Ureter (tissue), 1 donor: ENCODE measurements at places on chromosomes 3 and 15. TPM values are rescaled to one million over a fixed set of nuclear protein-coding genes. Genes with fewer than 3 reads are reported as not detected.

- no peak for DNase-seq
These were observed 110.6 kb upstream of the TSPAN3 start for GRCh38 chr15:77181305-77182074.

Gene CIAO2A
- 35.5 TPM for total RNA-seq

- DNase-seq, result peak; percentile 74
These were observed 74.1 kb downstream of the SENP2 start for GRCh38 chr3:185659942-185660921.

DNA sequence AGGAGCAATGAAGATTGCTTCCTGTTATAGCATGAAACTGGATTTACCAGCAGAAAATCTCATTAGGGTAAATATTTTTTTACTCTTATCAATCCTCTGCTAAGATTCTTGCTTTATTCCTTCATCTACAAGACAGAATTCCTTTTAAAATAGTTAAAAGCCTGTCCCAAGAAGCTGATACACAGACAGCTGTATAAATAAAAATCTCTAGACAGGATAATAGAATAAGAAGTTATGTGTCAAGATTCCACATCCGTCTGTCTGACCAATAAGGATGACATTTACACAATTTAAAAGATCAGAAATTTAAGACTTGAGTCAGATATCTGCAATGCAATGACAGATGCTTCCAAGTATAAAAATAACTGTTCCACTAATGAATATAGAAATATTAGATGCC is 57.6 kb downstream of the SSR3 start:
- no peak for DNase-seq

Gene ST3GAL6
- 7.8 TPM for total RNA-seq

DNA sequence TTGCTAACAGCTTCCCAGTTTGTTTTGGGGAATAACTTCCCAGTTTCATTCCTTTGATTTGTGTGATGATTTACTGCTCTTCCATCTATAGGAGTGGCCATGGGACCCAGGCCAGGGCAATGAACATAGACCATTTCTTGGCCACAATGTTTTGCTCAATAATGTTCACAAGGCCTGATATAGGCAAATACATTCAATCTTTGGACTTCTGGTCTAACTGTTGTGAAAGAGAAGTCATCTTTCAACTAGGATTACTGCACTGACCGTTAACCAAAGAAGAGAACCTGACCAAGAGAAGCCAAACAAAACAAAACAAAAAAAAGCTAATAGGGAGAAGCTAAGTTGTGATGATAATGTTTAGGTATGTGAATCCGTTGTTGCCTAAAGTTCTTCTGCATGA is 221.8 kb upstream of the SUCLG2 start:
- no peak for DNase-seq

DNA sequence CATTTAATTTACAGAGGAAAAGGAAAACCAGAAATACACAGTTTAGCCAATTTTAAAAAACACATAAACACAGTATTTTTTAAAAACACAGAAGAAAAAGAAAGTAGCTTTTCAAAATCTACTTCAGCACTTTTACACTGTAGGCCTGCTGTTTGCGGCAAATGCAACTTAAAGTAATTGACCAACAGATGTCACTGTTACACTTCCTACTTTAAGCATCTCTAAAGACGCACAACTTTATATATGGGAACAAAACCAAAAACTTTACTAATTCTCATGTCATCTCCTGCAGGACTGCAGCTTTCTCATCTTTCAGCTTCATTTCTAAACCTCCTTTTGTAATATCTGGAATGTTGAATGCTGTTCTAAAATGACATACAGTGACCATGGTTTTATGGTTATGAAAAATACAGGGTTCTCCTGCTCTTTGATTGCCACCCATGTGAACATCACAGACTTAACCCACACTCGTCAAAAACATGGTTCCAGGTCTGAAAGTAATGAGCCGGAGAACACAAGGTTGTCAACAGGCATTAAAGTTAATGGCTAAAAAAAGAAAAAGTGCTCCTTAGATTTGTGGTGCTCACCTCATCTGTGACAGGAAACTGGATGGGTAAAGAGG is 107.9 kb downstream of the FMN1 start:
- no peak for DNase-seq

DNA sequence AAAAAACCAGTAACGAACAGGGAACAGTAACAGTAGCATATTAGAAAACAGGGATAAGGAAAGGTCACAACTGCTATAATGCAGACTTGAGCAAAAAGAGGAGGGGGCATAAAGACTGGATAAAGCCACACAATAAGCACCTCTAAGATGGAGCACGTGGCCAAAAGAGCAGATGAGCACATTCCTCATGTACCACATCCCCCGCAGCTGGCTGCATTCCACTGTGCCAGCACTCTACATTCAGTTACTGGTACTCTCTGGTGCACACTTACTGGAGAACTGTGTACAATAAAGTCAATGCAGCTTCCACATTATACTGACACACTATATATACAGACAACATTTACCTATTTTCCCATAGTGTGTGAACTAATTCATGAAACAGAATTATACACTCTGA is 64.7 kb downstream of the UBE3A start:
- no peak for DNase-seq

DNA sequence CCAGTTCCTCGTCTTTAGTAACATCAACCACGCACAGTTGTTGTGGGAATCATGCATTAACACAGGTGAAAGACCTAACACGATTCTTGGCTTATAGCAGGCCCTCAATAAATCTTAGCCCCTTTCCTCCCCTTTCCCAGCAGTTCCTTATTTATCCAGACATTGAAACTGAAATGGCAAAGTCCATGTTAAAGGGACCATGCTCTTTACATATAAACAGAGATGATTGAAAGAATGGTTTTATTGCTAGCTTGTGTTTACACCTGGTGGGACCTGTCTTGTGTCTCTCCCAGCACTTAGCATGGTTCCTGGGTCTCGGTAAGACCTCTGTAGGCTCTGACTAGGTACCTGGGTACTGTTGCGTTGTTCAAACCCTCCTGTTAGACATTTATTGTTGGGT is 251.8 kb downstream of the LRTM1 start:
- no peak for DNase-seq

Gene HEG1
- 78.3 TPM for total RNA-seq

GRCh38 chr3:166734734-166735133 is 645.4 kb downstream of the ZBBX start:
- DNase-seq, result no peak

DNA sequence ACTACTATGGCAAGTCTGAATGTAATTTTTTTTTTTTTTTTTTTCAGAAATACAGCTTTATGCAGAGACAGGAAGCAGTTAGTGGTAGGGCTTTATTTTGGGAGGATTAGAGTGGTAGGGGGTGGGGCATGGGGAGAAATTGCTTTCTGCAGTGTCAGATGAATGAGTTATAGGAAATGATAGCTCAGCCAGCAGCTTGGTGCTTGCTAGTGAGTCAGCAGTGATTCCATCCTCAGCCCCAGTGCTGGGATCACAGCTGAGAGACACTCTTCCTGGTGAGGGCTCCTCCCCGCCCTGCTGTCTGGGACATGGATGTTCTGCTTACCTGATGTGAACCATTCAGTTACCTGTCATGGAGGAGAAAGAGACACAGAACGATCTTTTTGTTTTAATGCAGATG is 39.6 kb downstream of the SEMA6D start:
- DNase-seq, result no peak
